K562 (cell line): ENCODE measurements at places on chromosomes 6 and 20.
A peak's percentile ranks its signal among the peaks of the same experiment; 100 is the strongest.

GRCh38 chr6:154343473-154344308 is 12.9 kb downstream of the IPCEF1 start:
- DNase-seq = peak; percentile 23

GRCh38 chr6:146851837-146852236 is 253.1 kb downstream of the ADGB start:
- no peak for DNase-seq

DNA sequence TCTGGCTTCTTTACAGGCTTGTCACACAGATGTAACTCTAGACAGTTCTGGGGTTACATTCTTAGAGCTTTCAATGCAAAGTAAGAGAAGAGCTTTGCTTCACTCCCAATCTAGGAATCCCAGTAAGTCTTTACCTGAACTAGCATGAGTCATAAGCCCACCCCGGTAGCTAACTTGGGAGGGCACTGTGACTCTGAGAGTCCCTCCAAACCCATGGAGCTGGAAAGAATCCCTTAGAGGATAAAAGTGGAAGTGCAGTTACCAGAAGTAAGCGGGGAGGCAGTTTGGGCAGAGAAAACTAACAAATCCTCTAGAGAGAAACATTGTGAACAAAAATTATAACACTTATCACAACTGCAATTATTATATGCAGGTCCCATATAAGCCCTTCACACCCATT is 84.0 kb upstream of the SMLR1 start:
- DNase-seq = no peak

DNA sequence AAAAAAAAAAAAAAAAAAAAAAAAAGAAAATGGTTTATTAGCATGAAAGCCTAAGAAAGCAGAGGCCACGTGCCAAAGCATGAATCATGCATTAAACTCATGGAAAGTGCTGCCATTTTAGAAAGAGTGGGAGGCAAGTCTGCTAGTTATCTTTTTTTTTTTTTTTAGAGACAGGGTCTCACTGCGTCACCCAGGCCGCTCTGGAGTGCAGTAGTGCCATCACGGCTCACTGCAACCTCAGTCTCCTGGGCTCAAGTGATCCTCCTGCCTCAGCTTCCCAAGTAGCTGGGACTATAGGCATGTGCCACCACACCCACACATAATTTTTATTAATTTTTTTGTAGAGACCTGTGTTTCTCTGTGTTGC is 5.2 kb downstream of the VWA7 start:
- no peak for DNase-seq

GRCh38 chr20:22576733-22577514 is 7.4 kb downstream of the FOXA2 start:
- DNase-seq = no peak

- DNase-seq = no peak
These were observed 588.3 kb downstream of the CD109 start for GRCh38 chr6:74284284-74284683.

DNA sequence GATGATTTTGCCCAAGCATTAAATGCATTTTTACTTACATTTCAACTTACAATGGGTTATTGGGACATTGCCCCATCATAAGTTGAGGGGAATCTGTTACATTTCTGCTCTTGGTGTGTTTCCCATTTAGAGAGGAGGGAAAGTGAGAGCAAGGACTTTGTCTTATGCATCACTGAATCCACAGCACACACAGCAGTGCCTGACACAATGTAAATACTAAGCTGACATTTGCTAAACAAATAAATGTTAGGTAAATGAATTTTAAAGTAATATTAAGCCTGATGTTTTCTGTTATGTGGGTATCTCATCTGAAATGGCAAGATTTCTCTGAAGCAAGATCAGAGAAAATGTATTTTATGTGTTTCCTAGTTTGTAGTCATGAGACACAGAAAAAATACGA is 143.6 kb upstream of the STXBP5 start:
- no peak for DNase-seq

DNA sequence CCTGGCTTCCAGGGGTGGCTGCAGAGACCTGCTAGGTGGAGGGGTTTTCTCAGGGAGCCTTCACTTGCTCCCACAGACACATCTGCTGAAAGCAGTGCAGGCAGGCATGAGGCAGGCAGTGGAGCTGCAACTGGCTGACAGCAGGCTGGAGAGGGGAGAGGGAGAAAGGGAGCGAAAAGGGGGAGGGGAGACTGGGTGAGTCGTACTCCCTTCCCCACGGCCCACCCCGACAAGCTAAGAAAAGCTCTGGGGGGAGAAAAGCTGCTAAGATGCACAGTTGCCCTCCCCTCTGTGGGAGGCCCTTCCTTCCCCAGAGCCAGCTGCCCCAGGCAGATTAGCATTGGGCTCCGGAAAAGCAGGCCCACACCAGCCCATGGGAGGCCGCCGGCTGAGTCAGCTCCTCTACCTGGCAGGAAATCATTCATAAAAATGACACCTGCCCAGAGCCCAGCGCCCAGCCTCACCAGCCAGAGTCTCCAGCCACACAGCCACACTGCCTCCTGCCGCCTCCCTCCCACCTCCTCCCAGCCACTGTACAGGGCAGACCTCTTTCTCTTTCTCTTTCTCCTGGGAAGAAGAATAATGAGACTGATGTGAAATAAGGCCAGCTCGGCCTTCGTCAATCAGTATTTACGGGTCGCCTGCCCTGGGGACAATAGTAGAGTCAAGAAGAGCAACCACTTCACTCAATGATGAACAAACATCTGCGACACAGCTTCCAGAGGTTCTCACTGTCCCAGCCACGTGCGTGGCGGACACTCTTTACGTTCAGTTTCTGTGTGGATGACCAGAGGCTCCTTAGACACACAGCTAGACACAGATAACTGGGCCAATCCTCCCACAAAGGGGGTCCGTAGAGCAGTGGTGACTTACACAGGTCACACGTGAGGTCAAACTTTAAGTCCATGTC is 7.7 kb upstream of the C20orf203 start:
- peak; percentile 91 for DNase-seq

DNA sequence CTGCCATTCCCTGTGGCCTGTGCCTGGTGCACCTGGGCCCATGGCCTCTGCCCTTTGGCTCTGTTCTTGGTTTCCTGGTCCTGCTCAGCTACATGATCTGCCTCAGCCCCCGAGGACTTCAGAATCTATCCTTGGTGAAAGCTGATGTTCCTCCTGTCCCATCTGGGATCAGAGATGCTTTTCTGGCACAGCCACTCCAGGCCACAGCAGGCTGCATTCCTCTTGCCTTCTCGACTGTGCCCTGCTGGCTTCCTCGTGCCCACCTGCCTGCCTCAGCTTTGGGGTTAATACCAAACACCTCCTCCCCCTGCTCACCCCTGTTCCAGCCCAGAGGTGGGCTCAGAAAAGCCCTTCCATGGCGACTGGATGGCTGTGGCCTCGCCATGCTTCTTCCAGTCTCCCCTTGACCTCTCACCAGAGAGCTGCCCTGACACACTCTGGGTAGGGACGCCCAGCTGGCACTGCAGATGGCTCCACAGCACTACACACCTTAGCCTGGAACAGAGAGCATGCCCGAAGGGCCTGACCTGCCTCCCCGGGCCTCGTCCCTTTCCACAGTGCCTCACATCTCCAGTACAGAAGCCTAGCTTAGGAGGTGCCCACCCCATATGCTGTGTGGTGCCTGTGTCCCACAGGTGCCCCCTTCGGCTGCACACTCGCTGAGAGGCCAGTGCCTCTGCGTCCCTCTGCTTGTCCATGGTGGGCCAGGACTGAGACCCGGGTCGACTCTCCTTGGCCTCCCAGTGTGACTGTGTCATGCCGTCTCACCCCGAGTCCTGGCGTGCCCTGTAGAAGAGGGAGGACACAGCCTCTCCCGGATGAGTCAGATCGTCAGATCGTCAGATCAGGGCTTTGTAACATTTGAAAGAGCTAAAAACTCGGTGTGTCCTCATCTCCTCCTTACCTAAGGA is 148.8 kb downstream of the DTNBP1 start:
- DNase-seq = no peak

- DNase-seq = no peak
These were observed 74.3 kb upstream of the RCAN2 start for GRCh38 chr6:46565531-46565930.

- DNase-seq = no peak
These were observed 294.1 kb downstream of the NRN1 start for GRCh38 chr6:5712349-5713215.

GRCh38 chr6:13818341-13818740 is 4.0 kb upstream of the MCUR1 start:
- no peak for DNase-seq

DNA sequence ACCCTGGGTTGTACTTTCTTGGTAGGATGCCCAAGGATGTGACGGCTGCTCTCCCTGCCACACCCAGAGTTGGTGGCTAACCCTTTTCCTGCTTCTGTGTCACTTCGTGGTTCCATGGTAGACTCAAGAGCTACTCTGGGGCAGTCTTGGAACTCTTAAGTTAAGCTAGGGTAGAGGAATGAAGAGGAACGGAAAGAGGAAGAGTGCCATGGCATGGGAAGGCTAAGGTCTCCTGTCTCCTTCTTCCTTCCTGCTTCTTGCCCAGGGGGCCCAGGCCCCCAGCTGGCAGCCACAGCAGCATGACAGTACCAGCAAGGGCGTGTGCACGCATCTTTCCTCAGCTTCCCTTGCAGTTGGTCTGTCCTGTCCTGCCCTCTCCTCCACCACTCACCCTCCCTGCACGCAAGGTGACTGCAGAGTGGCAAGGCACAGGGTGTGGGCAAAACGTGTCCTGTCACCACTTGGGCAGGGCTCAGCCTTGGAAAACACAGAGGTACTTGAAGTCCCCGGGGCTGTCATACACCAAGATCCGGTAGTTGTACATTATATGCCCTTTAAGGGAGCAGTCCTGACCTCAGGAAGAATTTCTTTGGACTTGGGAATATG is 39.8 kb upstream of the TGM3 start:
- no peak for DNase-seq

DNA sequence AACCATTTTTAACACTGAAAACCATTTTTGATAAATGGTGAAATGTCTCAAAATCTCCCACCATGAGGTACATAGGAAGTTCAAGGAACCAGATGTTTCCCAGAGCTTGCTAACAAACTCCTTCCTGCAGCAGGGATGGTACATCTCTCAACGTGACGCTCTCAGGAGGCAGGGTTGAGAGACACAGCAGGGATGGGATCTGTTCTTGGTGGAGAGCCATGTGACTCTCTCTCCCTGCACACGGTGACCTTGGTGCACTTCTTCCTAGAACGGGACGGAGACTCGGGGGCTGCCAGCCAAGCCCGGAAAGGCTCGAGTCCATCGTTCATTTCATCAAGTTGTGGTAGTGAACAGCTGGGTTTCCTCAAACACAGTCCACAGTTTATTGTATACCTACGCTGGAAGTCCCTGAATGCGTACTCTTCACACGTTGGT is 94.2 kb downstream of the FAM50B start:
- no peak for DNase-seq

DNA sequence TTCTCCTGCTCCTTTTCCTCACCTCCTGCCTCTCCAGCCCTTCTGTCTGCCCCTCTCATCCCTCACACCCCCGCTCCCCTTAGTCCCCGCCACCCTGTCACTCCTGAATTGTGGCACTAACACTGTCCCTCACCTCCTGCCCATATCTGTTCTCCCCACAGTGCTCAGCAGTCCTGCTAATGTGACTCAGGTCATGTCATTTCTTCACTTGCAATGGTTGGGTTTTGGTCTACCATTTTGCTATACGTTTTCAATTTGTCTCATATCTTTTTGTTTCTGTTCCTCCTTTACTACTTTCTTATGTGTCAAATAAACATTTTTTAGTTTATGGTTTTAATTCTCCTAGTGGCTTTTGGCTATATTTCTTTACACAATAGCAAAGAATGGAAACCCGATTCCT is 1.3 kb upstream of the HLA-B start:
- DNase-seq = no peak

DNA sequence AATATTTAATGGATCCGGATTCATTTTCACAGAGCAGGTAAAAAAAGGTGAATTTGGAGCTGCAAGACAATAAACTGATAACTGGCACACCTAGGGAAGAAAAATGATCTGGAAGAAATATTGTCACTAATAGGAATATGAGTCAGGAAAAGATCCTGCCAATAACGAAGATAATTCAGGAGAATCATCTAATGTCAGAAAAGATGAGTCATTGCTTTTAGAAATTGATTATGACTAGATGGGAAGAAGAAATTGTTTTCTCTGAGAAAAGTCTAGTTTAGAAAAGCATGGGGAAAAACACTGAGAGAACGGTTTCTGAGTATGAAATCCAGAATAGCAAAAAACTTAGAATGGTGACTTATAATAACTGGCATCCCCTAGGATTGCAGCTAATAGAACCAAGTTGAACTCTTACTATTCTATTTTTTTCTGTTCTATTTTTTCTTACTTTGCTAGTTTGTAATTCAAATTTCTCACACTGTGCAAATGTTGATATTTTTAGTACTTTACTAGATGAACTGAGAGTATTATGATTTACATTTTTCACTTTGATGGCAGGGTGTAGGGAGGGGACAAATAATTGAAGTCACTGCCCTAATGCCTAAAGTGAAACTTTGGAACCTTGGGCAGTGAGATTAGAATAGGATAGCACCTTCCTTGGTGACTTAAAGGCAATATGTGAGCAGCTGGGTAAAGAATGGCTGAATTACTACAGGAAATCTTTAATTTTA is 38.2 kb upstream of the SUPT3H start:
- no peak for DNase-seq

DNA sequence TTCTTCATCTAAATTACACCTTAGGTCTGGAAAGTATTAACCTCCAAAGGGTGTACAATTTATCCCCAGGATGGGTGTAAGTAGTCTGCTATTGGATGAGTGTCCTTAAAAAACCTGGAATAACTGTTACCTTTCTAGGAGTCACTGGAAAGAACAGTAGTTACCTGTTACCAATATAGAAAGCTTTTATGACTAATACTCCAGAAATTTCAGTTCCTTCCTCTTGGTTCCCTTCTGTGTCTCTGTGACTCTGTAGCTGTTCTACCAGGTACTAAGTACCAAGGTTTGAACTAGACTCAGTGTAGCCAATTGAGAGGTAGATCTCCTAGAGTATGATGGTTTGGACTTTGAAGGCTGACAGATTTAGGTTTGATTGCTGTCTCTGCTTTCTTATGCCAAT is 47.0 kb upstream of the TBX18 start:
- no peak for DNase-seq

GRCh38 chr6:89045011-89045387 is 35.6 kb upstream of the PNRC1 start:
- DNase-seq = no peak

DNA sequence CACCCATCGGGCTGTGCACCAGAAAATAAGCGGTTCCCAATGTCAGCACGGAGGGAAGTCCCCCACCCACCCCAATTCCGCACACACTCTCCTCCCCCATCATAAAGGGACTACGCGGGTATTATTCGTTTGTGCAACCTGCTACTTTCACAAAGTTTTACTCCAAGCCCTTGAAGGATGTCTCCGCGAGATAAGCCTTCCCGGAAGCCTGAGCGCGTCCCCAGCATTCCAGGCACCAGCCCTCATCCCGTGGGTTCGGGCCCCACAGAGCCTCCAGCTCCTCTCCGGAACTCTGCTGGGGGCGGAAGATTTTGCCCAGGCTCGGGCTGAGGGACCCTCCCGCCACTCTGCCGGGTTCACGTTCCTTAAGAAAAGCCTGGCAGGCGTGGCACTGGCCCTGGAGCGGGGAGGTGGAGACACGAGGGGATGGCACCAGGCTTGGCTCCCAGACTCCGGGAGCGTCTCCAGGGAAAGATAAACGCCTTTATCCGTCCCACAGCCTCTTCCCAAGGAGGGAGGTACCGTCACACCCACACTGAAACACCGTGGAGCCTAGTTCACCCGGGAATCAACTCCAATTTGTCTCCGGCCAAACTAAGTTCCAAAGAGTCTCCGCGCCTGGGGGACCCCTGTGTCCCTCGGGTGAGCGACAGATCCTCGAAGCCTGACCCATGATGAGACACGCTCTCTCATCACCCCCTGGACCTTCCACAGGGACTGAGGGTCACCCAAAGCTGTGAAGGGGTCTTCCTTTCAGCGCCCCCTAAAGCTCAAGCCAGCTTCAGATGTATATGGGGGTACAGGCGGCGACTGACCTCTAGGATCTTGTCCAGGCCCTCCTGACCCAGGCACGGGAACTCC is 934 bp downstream of the KCNK5 start:
- no peak for DNase-seq
